ENCODE measurements at places on chromosomes 11 and 22. TPM values are rescaled to one million over a fixed set of nuclear protein-coding genes. Genes with fewer than 3 reads are reported as not detected.

SNAP29 gene
- 15.9 TPM for total RNA-seq

ARL14EP gene
- total RNA-seq = 51.6 TPM

OR52M1 gene
- total RNA-seq = not detected

ARFGAP3 gene
- 104 TPM for total RNA-seq

CRACR2B gene
- 1.6 TPM for total RNA-seq

GDPD4 gene
- not detected for total RNA-seq

RNF215 gene
- total RNA-seq = 13.5 TPM

CASTOR1 gene
- total RNA-seq = 7.4 TPM

All from articular chondrocyte of knee joint (primary cell).